ENCODE measurements at places on chromosomes 11 and 22. TPM values are rescaled to one million over a fixed set of nuclear protein-coding genes. Genes with fewer than 3 reads are reported as not detected.

CDC42EP2 gene
- total RNA-seq: 4.7 TPM

FXYD2 gene
- not detected for total RNA-seq

MAPK11 gene
- 3.0 TPM for total RNA-seq

SCGB1C1 gene
- not detected for total RNA-seq

CHRM1 gene
- not detected for total RNA-seq

C11orf87 gene
- total RNA-seq: not detected

GLYAT gene
- total RNA-seq: not detected

HBG1 gene
- total RNA-seq: not detected

YAP1 gene
- 158 TPM for total RNA-seq

PANX2 gene
- 0.90 TPM for total RNA-seq

HSPB2 gene
- 3.3 TPM for total RNA-seq

LINC01488 gene
- not detected for total RNA-seq

CRYBB3 gene
- not detected for total RNA-seq

MAP6 gene
- 3.4 TPM for total RNA-seq

MUC6 gene
- not detected for total RNA-seq

OR56A5 gene
- total RNA-seq: not detected

POU2AF1 gene
- not detected for total RNA-seq

TMPRSS4 gene
- not detected for total RNA-seq

TENM4 gene
- total RNA-seq: 26.4 TPM

SULT4A1 gene
- 0.49 TPM for total RNA-seq

SLC22A8 gene
- total RNA-seq: not detected

AKIP1 gene
- total RNA-seq: 22.1 TPM

ACR gene
- not detected for total RNA-seq

TRIM34 gene
- 15.5 TPM for total RNA-seq

GRM5 gene
- not detected for total RNA-seq

GUCY1A2 gene
- total RNA-seq: 1.1 TPM

ESAM gene
- 1.5 TPM for total RNA-seq

OR6T1 gene
- total RNA-seq: not detected

MIEF1 gene
- 27.7 TPM for total RNA-seq

FAM180B gene
- total RNA-seq: not detected

CBLIF gene
- not detected for total RNA-seq

ZNF280B gene
- total RNA-seq: 0.45 TPM

PAX6 gene
- total RNA-seq: 0.63 TPM

OR51G2 gene
- total RNA-seq: not detected

SLC22A9 gene
- total RNA-seq: not detected

PARVG gene
- total RNA-seq: not detected

MS4A1 gene
- total RNA-seq: not detected

SHISAL1 gene
- 11.4 TPM for total RNA-seq

GPHA2 gene
- not detected for total RNA-seq

CSRP3 gene
- 0.27 TPM for total RNA-seq

Measured in fibroblast of the aortic adventitia (primary cell).